ENCODE measurements at places on chromosomes 2 and 18. TPM values are rescaled to one million over a fixed set of nuclear protein-coding genes. Genes with fewer than 3 reads are reported as not detected.

The EML6 gene
- 338 TPM for total RNA-seq

DNA sequence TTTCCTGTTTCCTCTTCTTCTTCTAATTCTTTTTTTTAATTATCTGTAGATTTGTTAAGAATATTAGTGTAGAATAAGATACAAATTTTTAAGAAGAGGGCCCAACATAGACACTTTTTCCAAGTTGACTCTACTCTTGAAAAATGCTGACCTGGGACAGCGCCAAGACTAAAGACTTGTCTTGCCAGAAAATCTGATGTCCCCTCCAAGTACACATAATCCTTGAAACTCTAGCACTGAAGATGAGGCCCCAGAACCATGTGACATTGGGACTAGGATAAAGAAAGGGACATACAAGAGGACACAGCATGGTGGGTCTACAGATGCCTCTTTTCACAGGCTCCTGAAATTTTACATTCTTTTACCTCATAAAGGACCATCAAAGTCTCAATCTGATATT is 271.6 kb upstream of the SESTD1 start:
- no peak for DNase-seq

- no peak for DNase-seq
These were observed 226.7 kb upstream of the HNMT start for GRCh38 chr2:137737559-137737958.

The ESPNL gene
- 3.4 TPM for total RNA-seq

DNA sequence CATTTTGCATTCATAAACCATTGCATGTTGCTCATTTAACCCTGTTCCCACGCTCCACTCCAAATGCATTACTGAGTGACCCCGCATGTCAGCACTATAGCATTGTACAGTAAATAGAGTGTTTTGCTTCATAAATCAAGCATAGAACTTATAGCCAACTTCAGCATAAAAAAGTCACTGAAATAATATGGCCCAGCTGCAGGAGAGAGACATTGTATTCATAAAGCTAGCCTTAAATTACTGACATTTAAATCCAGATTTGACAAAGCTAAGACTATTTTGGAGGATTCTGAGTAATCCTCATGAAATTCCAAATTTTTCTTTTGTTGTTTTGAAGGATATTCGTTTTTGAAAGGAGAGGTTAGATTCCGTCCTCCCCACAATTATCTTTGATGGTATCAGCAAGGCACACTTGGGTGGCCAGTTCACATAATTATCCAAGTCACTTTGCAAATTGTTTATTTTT is 320.9 kb upstream of the TCF4 start:
- no peak for DNase-seq

GRCh38 chr2:100427627-100428258 is 10.3 kb upstream of the CHST10 start:
- DNase-seq = peak; percentile 63

Measured in OCI-LY7 (cell line).